Activated CD8-positive, alpha-beta memory T cell treated with anti-CD3 and anti-CD28 coated beads for 48 hours (primary cell): ENCODE measurements at places on chromosomes 2 and 18.

DNA sequence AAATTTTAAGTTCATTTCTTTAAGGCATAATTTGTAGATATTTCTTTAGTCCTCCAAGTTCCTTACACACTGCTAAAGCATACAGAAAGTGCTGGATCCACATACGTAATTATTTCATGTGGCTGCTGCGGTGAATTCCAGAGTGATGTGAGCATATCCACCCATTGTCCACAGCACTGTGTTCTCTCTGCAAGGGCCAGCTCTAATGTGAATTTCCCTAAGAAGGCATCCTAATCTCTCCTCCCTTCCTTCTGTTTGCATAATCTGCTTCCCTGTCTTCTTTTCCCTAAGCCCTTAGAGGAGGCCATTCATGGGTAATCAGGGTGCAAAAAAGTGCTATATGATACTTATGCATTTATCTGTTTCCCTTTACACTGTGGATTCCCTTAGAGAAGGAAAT lies 57.2 kb downstream of the COBLL1 start:
- no peak for DNase-seq

DNA sequence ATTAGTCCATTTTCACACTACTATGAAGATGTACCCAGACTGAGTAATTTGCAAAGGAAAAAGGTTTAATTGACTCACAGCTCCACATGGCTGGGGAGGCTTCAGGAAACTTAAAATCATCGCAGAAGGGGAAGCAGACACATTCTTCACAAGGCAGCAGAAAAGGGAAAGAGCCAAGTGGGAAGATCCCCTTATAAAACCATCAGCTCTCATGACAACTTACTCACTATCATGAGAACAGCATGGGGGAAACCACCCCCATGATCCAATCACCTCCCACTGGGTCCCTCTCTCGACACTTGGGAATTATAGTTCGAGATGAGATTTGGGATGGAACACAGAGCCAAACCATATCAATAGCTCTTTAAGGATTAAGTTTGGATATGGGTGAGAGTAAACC lies 246.1 kb upstream of the CYRIA start:
- DNase-seq = no peak

- no peak for DNase-seq
These were observed 225.6 kb downstream of the CYP26B1 start for GRCh38 chr2:71922091-71922490.

GRCh38 chr2:106886916-106887758 lies 1.2 kb upstream of the ST6GAL2 start:
- DNase-seq = no peak

GRCh38 chr2:133553251-133553650 lies 15.0 kb downstream of the NCKAP5 start:
- no peak for DNase-seq

GRCh38 chr2:70935468-70936164 lies at the start of gene ATP6V1B1:
Gene ATP6V1B1 (plus strand): TSS chr2:70935900. CDS start chr2:70935955, 55 bp downstream.
- DNase-seq = no peak

DNA sequence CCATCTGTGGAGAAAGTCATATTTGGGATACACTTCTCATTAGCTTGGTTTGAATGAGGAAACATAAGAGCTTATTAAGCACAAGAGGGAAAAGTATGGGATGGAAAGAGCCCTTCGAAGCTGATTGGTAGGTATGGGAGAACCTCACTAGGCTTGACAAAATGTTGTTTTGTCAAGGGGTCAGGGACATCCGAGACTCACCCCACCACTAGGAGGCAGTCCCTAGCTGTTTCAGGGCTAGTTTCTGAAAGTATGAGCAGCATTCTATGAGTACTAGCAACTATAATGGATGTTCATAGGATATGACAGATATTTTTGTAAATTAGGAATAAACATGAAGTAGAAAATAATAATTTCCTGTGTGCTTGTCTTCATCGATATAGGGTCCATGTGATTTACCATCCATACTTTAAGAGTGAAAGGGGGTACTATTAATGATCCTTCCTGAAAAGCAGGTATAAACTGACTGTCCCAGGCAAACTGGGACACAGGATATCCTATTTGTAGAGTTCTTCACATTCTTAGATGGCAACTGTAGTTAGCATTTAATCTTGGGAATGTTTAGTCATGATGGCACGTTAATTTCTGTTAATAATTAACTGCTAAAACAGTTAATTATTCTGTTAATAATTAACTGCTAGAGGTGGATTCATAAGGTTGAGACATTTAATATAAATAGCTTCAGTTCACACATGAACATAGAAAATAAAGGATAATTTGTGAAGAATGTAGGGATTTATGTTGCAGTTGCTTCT lies 28.4 kb downstream of the OTX1 start:
- no peak for DNase-seq

DNA sequence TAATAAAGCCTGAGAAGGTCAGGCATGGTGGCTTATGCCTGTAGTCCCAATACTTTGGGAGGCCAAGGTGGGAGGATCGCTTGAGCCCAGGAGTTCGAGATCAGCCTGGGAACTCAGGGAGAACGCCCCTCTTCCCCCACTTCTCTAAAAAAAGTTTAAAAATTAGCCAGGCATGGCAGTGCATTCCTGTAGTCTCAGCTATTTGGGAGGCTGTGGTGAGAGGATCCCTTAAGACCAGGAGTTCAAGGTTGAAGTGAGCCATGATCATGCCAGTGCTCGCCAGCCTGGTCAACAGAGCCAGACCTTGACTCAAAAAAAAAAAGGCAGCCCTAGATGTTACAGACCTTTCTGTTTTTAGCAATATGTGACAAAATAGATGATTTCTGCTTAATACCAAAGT lies 83.4 kb downstream of the AP1S3 start:
- no peak for DNase-seq

DNA sequence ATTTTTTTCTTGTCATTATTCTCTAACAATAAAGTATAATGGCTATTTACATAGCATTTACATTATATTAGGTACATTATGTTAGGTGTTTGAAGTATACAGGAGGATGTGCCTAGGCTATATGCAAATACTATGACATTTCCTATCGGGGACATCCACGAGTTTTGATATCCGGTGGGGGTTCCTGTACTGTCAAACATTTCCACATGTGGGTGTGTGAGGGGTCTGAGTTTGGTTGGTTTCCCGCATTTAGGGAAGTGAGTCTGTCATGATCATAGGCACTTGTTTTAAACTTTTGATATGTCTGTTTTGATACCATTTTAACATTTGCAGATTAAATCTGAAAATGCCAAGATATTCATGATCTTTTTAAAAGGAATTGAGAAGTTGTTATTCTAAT lies 76.0 kb downstream of the CEP192 start:
- no peak for DNase-seq

- DNase-seq = no peak
These were observed 17.4 kb downstream of the FBLN7 start for GRCh38 chr2:112155331-112156151.

GRCh38 chr2:10489842-10490555 lies 41.9 kb upstream of the ODC1 start:
- DNase-seq = no peak

DNA sequence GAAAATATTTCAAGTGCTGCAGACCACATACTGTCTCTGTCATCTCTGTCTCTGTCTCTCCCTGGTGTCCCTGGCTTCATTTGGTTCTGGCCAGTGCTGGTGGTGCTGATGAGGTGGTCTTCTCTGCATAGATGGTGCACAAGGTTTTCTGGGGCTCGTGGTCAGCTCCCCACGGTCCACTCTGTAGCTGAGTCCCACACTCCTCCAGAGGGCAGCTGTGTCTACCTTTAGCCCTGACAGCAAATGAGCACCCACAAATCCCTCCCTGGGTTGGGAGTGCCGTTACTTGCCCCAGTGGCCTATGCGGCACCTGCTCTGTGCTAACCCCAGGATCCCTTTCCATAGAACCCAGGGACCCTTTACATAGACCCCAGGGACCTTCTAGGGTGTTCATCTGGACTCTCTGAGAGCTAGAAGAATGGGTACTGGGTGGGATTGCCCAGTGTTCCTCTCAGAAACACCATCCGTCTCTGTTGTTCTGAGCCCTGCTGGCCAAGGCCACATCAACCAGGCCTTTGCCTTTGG lies 129.3 kb downstream of the CAPN13 start:
- no peak for DNase-seq

- no peak for DNase-seq
These were observed 4.6 kb downstream of the SERPINB13 start for GRCh38 chr18:63591725-63592124.

DNA sequence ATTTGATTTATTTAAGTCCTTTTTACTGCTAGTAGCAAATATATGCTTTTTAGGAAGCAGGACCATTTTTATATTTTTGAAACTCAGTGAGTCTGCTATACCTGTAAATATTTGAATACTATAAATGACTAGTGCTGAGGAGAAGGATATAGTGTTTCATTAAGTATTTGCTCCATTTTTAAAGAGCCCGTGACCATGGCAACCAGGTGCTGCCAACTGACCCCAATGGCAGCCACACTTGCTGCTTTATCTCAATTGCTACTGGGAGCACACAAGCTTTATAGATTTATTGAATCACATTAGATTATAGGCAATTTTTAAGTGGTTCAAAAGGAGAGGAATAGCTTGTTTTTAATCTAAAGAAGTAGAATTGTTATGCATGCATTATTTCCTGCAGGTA lies 142.0 kb downstream of the SCG2 start:
- DNase-seq = no peak

DNA sequence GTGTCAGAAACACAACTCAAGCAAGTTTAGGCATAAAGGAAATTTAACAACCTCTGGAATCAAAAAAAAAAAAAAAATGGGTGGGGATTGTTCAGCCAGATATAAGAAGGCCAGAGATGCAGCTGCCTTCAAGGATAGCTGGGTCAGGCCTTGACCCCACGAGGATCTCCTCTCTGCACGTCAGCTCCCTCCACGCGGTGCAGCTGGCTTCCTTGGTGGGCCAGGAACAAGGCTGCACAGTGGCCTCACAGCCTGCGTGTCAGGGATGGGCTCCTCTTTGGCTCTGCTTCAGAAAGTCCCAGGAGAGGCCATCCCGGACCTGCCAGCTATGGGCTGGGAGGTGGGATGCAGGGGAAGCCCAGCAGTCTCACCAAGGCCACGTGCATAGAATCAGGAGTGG lies 55.5 kb downstream of the TIMM21 start:
- no peak for DNase-seq

DNA sequence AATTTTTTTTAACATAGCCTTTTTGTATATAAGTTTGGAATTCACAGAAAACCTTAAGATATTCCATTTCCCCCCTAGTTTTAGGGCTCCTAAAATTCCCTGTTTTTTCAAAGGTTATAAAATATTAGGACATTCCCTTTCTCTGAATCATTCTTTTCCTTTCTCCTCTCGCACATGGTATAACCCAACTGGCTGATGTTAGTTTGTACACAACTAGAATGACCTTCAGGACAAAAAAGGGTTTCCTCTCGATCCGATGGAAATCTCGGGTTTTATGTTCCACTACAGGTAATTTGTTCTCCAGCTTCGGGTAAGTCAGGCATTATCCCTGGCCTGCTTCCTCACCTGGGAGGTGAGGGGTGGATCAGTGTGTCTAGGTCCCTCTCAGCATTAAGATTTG lies 215.1 kb downstream of the LDLRAD4 start:
- DNase-seq = no peak

DNA sequence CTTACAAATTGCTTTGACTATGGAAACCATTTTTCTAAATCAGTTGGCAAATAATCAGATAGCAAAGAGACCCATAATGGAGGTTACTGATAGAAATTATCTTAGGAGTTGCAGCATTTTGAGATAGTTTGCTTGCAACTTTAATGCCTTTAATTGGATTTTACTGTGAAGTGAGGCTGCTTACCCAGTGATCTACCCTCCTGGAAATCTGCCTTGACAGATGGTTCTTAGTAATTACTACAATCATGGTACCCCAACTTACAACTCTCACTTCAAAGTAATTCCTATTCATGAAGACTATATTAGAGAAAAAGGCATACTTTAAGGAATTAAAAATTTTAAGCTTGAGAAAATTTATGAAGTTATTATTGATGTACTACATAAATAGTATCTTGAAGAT lies 1288.6 kb upstream of the CDH2 start:
- DNase-seq = no peak

GRCh38 chr2:238875101-238875470 lies 27.2 kb downstream of the TWIST2 start:
- no peak for DNase-seq

GRCh38 chr2:232375164-232375563 lies 3.4 kb upstream of the ALPP start:
- DNase-seq = no peak

DNA sequence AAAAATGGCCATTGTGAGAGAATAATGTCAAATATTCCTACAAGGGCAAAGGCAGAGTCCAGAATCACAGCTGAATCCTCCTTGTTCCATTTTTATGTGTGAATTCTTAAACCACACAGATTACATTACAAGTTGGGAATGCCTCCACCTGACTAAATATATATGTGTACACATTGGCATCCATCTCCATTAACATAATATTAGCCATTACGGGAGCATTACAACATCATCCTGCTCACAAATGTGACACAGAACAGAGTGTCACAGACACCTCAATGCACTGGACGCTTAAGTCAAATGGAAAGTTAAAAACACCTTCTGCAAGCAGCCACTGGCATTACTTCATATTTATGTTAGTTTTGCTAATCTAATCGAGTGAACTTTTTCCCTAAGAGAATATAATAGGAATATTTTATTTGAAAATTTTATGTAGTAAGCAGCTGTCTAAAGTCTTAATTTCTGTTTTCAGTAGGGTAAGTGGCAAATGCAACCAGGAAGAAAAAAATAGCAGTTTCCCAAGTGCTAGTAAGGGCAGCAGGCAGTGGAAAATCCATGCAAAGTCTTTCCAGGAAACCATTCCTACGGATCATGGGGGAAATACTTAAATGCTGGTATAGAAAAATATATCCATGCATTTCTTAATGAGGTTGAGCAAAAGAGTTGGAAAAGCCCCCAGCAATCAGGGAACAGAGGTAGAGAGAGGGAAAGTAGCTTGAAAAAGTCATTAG lies 255.6 kb downstream of the OSR1 start:
- DNase-seq = no peak

DNA sequence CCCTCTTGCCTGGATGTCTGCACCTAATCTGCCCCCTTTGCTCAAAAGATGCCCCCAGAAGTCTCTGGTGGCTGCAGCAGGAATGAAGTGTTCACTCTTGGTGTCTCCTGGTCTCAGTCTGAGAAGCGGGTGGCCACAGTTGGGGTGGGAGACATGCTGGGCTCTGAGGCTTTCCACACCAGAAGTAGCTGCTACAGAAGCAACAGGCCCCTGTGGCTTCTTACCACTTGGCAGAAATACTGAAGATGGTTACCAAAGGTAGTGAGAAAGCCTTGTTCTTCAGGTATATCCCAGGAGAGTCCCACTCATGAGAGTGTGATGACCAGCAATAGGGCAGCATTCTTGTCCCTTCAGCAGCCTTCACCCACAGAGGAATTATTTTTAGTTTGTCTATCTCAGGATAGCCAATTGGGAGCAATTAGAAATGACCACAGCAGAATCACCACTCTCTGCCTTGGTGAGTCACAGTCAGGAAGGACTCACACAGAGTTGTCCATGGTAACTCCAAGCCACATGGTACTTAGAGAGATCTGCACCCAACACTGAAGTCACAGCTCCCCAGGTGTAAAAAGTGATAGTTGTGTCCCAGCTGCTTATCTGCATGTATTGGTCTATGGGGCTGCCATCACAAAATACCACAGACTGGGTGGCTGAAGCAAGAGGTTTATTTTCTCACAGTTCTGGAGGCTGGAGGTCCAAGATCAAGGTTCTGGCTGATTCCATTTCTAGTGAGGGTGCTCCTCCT lies 169.8 kb upstream of the ID2 start:
- DNase-seq = no peak
